ENCODE measurements at places on chromosomes 3 and 15.

- no peak for DNase-seq
Observed at GRCh38 chr3:77506384-77506783, 466.5 kb downstream of the ROBO2 start.

- DNase-seq: no peak
Observed at GRCh38 chr3:98692787-98693473, 70.2 kb upstream of the ST3GAL6 start.

DNA sequence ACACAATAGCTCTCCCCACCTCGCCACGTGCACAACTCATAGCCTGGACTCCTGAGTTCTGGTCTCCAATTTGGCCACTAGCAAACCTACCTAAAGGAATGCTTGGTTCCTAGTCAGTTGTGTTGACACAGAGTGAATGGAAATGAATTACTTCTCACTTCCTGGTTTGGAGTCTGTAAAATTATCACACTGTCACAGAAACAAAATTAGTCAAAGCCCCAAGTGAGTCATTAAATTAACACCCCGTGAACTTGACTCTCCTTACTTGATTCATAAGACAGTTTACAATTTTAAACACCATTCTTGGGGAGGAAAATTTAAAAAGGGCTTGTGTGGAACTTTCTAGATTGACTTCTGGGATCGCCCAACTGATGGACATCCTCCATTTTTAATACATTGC, 276.2 kb upstream of the CTNNB1 start:
- DNase-seq: peak; percentile 27

DNA sequence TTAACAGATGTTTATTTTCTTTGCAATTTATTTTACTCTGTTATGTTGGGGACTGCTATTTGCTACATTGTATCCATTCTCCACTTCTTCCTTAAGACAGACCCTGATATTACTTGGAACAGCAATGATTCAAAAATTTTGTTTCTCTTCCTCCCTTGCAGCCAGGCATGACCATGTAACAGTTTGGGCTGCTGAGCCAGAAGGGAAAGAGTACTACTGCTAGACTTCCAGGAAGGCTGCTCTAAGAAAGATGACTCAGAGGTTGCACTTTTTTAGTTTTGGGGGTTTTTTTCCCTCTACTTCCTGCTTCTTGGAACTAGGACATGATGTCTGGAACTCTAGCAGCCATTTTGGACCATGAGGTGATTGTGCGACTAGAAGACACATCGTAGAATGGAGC, 10.3 kb downstream of the PRR20G start:
- no peak for DNase-seq

DNA sequence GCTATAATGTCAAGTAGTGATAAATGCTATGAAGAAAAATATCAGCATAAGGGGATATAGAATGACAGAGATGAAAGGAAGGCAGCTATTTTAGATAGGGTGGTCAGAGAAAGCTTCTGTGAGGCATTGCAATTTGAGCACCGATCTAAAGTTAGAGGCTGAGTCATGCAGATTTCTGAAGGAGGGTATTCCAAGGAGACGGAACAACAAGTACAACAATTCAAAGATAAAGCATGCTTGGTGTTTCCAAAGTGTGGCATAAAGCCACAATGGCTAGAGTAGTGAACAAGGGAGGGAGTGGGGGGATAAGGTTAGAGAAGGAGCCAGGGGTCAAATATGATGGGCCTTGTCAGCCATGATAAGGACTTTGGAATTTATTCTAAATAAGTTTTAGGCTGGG, 71.9 kb downstream of the PFN2 start:
- DNase-seq: no peak

GRCh38 chr15:29062179-29062591, 176.4 kb downstream of the APBA2 start:
- no peak for DNase-seq

DNA sequence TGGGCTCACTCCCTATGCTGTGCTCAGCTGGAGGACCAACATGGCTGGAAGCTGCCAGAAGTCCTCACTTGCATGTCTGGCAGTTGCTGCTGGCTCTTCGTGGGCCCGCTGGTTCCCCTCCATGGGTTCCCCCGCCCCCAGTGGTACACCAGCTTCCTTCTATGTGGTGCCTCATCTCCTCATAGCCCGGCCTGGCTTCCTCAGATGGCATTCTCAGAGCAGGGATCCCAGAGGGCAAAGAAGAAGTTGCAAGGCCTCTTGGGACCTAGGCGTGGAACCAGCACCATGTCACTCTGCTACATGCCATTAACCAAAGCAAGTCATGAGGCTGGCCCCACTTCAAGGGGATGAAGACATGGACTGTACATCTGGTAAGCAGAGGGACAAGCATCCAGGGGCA, 2.9 kb upstream of the CFAP92 start:
- DNase-seq: peak; percentile 46

- DNase-seq: no peak
Observed at GRCh38 chr15:63463793-63464192, 40.6 kb upstream of the USP3 start.

DNA sequence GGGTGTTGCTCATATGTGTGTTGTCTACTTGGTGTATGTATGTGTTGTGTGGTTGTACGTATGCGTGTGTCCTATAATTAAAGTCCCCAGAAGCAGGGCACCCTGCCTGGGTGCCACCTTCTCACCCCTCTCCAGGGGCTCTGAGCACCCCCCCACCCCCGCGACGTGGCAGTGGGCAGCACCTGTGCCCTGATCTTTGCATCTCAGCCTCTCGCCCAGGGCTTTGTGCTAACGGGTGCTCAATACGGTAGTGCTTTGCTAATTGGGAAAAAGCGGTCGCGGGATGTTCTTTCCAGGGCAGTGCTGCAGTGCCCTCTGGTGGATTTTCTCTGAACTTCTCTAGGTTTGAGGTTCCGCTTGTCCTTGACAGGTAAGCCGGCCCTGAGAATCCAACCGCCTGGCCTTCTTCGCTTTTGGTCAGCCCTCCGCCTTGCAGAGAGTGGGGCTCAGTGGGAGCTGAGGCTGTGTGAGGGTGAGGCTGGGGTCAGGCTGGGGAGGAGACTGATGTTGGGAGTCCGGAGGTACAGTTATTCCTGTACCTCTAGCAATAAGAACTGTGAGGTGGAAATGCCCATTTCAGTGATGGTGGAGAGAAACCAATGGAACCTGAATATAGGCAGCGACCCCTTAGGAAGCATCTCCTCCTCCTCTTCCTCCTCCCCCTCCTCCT, 17.6 kb upstream of the EPHB3 start:
- DNase-seq: peak; percentile 89

DNA sequence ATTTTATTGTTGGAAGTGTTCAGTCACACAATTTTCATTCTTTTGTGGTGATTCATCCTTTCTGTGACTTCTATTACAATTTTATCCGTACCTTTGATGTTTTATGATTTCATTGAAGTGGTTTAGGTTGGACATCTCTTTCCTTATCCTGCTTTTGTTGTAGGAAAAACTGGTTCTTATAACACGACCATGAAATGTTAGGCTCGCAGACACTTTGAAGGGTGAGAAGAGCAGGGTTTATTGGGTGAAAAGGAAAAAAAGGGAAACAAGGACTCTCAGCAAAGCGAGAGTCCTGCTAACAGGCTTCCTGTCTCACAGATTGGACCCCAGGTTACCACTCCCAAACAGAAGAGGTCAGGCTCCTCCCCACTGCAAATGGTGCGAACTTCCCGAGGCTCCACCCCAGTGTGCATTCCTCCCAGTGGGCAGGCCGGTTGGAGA, 257.4 kb downstream of the STXBP5L start:
- no peak for DNase-seq

GRCh38 chr3:161475905-161476304, 20.7 kb upstream of the OTOL1 start:
- no peak for DNase-seq

GRCh38 chr15:75008629-75009326, 13.4 kb downstream of the SCAMP5 start:
- DNase-seq: no peak

GRCh38 chr3:46506526-46506925, 8.8 kb downstream of the RTP3 start:
- no peak for DNase-seq

DNA sequence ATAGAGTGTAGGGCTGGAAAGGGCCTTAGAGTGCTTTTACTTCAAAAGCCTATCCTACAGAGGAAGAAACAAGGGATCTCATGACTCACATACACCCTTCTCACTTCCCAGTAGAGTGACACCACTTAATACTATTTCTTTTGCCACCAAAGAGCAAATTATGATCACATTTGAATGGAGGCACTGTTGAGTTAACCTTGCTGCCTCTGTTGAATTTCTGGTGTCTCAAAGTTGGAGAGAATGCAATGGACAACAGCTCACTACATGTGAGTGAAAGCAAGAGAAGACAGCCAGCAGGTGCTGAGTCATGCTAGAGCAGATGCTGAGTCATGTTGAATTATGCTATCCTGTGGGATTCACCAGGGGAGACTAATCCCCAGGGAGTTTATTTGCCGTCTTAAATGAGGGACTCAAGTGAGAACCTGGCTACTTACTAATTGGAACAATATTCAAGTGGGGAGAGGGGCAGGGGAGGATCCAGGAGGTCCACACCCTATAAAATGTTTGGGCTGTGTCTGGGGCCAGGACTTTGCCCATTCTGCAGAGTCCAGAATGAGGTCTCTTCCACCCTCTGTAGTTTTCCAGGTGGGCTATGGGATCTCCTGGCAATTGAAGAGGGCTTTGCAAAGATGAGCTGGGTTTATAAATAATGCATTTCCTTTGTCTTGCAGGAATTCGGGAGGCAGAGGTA, 35.8 kb downstream of the ST8SIA2 start:
- no peak for DNase-seq

- no peak for DNase-seq
Observed at GRCh38 chr3:15653321-15653720, 51.8 kb downstream of the BTD start.

DNA sequence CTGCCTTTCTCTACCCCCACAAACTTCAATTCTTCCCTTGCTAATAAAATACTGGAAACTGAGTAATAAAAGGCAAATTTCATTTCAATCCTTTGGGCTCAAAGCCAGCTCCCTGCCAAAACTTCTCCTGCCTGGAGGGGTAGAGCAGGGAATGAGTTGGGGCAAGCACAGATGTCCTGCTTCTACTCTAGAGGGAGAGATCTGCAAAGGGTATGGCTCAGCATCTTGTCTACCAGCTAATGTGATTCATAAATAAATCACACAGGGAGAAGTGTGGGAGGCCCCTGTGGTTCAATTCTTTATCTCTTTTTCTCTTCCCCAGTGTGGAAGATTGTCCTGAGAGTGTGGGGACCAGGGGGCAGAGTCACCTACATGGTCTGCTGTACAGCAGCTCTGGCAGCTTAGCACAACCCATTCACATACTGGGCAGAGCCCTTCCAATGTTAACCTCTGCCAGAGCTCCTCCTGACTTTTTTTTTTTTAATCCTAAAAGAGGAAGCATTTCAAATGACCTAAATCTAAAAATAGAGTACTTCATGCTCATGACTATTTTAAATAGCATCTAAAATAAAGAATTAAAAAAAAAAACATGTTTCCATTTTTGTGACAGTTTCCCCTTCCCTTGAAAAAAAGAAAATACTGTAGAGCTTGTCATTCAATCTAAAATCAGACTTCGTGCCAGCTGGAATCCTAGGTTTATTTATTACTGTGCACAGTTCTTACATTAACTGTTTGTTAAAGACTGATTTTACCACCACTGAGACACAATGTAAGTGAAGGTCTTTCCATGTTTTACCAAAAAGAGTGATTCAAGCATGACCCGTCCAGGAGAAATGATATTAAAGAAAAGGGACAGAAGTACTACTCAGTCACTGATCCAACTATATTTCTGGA, 1083.7 kb upstream of the CFAP20DC start:
- DNase-seq: peak; percentile 35

DNA sequence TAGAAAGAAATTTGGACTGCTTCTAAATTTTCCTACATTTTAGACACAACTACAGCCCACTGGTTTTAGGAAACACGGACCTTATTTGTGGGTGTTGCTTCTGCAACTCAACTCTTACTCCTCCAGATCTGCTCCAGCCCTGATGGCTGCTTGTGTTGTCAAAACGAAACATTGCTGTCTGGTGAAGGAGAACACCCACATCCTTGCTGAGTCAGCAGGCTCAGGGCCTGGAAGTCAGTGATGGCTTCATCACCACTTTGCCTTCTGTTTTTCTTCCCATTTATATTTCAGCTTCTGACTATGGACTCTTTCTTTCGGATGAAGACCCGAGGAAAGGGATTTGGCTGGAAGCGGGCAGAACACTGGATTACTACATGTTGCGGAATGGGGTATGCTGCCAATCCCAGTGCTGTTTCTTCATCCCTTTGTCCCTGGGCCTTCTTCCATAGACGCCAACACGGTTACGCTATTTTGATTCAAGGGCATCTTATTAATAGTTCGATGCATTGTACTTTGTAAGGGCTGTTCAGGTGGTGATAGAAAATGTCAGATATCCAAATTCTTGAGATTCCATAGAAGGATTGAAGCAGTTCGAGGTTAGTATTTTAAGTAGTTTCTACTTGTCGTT, 392.6 kb upstream of the TPM1 start:
- no peak for DNase-seq

DNA sequence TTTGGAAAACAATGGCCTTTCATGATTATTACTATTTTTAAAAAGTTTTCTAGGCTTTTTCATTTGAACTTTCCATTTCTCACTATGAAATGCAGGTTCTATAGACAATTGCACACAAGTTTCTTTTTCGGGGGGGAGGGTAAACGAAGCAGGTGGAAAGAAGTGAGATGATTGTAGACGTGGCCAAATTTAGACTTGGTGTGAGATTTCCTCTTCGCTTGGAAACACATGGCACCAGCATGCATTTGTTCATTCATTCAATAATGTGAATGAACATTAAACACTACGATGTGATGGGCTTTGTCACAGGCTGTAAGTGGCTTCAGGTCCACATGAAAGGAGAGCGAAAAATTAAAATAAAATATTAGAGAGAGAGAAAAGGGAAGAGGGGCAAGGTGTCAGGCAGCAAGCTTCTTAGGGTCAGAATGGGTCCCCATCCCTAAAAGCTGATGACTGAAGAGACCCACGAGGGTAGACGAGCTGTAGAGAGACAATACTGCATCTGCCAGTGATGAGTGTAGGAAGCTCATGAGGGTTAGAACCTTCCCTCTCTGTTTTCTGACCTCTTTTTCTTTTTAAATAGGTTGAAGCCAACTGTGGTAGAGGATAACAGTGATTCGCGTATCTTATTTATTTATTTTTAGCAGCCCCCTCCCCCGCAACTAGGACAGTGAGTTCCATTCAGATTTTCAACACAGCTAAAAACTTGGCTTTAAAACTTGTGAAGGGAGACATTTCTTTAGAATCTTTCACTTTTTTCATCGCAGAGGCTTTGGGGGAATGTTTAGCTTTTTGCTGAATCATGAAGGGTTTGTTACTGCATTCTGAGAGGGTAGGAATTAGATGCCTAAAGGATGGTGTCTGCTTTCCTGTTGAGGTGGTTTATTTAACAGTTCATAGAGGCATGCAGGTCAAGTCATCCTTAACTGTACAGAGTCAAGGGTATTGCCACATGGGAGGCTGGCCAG, 36.2 kb downstream of the GAP43 start:
- no peak for DNase-seq

DNA sequence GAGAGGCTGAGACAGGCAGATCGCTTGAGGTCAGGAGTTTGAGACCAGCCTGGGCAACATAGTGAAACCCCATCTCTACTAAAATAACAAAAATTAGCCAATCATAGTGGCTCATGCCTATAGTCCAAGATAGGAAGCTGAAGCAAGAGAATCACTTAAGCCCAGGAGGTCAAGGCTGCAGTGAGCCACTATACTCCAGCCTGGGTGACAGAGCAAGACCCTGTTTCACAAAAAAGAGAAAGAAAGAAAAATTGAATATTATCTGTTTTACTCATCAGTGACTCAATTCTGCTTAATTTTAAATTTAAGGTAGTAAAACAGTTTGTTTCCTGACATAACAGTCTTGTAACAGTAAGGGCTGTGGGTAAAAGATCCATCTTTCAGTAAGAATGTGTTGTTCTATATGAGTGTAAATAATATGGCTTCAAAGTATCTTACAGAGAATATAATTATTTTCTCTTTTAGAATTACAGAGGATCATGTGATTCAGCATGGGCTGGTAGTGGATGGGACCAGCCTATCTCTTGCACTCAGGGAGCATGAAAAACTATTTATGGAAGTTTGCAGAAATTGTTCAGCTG, 85.8 kb downstream of the ATP11B start:
- no peak for DNase-seq
